ENCODE measurements at places on chromosomes 13 and 19.
A peak's percentile ranks its signal among the peaks of the same experiment; 100 is the strongest.

DNA sequence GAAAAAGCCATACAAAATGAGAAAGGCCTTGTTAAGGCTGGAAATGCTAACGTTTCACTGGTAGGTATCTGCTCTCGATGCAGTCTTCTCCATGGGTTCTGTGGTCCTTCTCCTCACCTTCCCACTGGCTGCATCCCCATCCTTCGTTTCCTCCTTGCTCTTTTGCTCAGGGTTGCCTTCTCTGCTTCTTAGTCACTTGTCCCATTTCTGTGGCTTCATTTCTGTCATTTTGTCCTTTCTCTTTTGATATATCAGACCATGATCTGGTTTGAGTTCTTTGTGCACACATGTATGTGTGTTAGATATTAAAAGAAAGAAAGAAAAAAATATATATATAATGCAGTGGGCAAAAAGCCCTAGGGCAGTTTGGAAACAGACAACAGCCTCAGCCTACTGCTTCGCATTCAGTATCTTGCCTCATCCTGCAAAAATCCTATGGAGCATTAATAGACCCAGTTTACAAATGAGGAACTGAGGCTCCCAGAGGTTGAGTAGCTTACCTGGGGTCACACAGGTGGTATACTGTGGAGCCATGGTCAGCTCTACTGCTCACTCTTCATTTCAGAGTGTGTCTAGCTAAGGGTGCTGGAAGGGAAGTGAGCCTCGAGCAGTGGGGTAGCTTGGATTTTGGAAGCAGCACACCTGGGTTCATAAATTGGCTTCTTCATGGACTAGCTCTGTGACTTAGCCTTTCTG is 57.6 kb upstream of the MEDAG start:
- DNase-seq, result no peak

DNA sequence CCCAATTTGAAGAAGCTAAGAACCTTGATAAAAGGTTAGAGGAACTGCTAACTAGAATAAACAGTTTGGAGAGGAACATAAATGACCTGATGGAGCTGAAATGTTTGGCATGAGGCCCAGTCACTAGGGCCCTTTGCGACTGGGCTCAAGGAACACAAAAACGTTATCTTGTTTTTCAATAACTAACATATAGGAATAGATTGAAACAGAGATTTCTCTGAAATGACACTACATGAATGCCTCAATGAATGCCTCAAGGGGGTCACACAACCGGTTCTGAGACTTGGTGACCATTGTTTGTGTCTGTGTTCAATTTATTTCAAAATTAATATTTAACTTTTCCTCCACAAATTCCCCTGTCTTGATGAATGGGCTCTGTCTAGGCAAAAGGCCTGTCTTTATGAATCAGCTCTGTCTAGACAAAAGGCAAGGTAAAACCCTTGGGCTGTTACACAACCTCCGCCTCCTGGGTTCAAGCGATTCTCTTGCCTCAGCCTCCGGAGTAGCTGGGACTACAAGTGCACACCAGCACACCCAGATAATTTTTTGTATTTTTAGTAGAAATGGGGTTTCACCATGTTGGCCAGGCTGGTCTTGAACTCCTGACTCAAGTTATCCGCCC is 932 bp upstream of the ZNF486 start:
- DNase-seq, result no peak

- DNase-seq, result no peak
Observed at GRCh38 chr13:71303144-71303543, 563.9 kb downstream of the DACH1 start.

- DNase-seq, result no peak
Observed at GRCh38 chr13:49295244-49295643, 47.5 kb downstream of the CDADC1 start.

DNA sequence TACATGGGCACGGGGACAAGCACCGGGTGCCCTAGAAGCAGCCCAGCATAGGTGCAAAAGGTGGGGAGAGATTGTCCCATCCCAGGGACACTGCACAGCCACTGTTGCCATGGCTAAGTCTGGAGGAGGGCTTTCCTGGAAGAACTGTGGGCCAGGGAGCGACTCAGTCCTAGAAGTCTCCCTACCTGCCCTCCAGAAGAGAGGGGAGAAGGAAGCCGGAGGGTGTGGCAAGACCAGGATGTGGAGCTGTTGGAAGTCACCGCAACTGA is 2.3 kb upstream of the FBN3 start:
- DNase-seq, result no peak

DNA sequence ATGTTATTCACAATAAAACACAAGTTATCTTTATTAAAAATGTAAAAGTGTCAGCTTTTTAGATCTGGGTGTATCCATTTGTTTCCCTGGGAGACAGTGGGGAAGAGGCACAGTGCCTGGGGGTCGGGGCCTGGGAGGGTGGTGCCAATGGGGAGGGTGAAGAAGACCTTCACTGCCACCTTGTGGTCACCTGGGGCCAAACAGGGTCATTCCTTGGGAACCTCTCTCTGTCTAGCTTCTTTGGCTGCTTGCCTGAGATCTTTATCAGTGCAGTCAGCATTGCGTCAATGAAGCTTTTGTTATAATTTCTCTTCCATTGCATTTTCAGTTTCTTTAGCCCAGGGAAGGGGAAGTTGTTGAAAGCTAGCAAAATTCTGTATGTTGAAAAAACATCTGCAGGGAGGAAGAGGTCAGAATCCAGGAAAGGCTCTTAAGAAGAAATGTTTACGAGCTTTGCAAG is 39.1 kb downstream of the PCDH8 start:
- peak; percentile 20 for DNase-seq

- no peak for DNase-seq
Observed at GRCh38 chr19:55902080-55902751, 29.9 kb downstream of the NLRP13 start.

DNA sequence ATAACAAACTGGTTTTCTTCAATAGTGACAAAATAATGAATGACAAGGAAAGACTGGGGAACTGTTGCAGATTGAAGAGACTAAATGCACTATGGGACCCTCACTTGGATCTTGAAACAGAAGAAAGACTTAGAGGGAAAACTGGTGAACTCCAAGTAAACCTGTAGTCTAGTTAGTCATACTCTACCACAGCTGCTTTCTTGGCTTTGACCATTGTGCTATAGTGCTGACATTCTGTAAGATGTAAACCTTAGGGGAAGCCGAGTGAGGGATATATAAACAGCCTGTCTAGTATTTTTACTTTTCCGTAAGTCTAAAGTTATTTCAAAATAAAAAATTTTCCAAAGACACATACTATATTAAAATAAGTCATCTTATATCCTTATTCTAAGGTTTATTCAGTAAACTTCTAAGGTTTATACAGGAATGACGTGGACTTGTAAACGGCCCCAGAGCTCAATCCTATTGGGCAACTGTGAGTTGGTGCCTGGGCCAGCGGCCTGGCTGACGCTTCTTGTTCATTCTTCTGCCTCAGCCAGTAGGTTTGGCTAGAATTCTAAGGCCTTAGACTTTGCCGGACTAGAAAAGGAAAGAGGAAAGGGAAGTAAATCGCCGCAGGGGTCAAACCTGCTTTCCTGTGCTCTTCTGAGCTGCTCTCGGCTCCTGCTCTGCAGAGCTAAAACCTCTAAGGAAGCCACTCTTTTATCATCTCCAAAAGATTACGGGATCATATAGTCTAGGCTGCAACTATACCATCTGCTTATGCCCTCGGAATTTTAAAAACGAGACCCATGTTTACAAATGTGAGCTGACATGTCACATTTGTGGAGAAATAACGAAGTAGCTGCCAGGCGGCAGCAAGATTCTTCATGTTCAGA is 33.6 kb upstream of the UBE2L5 start:
- peak; percentile 82 for DNase-seq

- no peak for DNase-seq
Observed at GRCh38 chr13:102028206-102028605, 373.6 kb downstream of the FGF14 start.

- DNase-seq, result peak; percentile 27
Observed at GRCh38 chr19:2636897-2637683, 65.4 kb downstream of the GNG7 start.

DNA sequence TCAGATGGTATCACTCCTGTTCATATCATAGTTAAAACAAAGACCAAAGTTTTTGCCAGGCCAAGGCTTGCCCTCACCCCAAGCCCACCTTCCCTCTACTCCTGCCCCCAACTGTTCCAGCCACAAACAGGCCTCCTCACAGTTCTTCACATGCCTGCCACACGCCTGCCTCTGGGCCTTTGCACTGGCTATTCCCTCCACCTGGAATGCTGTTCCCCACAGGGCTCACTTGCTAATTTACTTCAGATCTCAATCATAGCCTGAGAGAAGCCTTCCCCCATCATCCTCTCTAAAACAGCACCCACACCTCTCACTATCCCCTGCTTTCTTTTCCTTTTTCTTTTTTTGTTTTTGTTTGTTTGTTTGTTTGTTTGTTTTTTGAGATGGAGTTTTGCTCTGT is 4.9 kb upstream of the AXL start:
- no peak for DNase-seq

DNA sequence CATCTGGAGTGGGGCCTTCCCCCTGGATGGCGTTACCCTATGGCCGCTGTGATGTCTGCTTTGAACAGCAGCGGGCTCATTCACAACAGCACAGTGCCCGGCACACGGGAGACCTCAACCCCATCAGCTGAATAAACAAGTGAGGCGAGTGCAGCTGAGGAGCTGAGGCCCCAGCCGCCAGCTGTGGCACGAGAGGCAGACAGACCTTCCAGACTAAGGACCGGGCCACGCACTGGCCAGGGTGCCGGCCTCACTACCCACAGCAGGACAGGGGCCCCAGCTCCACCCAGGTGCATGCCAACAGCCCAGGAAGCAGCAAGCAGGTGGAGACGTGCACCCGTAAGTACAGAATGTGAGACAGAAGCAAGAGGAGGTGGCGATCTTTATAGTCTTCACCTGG is 39.6 kb downstream of the STK24 start:
- DNase-seq, result no peak

DNA sequence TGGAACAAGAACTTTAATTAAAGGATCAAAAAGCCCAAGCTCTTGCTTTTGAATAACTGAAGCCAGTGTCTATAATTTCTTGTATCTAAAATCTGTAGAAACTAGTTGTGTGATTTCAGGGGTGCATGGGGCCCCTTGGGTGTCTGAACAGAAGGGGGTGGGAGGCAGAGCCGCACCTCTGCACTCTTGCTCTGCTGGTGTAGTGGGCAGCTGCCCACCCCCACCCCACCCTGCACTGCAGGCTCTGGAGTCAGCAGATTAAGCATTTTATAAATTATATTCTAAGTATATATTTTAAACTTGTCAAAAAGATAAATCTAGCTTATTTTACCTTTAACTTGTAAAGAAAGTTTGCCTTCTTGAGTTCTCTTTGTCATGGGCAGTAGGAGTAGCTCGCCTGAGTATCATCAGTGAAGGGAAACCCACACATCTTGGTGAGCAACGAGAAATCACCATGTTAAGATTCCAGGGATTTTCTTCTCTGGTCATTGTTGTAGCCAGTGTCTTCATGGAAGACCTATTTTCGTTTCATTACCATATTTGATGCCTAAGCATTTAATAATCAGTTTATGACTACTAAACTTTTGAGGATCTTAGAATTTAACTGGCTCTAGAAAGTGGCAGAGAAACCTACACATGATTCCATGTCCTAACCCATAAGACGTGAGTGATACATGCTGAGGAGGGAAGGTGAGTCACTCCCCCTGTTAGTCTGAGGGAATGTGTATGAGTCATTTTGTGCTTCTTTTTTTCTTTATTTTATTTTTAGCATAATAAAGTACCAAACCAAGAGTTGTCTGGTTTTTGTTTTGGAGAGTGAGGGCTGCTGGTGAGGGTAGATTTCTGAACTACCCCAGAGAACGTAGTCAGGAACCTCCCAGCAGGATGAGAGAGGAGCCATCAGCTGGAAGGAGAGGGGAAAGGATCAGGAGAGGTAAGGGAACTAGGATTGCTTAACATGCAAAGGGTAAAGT is 7.7 kb downstream of the UBE2L5 start:
- DNase-seq, result peak; percentile 85

- DNase-seq, result no peak
Observed at GRCh38 chr19:10701955-10702525, 801 bp downstream of the QTRT1 start.

DNA sequence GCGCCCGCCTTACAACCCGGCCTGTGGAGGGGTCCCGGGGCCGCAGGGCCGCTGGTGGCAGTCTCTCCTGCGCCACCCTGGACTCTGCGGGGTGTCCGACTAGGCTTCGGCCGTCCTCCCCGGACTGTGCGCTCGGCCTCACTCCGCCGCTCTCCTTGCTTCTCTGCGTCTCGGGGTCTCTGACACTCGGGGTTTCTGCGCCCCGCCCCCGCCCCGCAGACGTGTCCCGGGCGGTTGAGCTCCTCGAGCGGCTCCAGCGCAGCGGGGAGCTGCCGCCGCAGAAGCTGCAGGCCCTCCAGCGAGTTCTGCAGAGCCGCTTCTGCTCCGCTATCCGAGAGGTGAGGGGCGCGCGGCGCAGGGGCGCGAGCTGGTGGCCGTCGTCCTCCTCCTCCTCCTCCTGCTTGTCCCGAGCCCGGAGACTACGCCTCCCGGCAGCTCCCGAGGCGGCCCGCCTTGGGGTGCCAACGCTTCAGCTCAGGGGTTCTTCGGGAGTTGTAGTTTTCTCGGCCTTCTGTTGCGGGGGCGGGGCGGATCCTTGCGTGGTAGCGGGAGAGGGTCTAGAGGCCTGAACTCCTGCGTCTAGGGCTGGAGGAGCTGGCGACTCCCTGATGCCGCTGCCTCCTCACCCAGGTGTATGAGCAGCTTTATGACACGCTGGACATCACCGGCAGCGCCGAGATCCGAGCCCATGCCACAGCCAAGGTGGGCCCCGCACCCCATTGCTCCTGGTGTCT is 627 bp downstream of the LIN7B start:
- peak; percentile 58 for DNase-seq

GRCh38 chr13:107119989-107120881 is 552.3 kb upstream of the ARGLU1 start:
- DNase-seq, result no peak

DNA sequence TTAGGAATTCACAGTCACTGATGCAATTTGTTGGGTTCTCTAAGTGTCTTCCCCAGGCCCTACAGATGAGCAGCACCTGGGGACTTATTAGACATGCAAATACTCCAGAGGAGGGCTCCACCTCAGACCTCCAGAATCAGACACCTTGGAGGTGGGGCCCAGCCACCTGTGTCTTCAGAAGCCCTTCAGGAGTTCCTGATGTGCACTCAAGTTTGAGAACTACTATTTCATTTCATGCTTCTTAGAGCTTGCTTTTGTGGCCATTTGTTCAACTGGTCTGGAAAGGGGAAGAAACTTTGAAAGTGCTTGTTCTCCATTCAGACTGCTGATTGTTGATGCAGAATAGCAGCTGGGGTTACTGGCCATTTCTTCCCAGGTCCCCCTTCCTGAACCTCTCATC is 472.0 kb downstream of the COG6 start:
- DNase-seq, result no peak

- peak; percentile 3 for DNase-seq
Observed at GRCh38 chr13:102089177-102089576, 312.7 kb downstream of the FGF14 start.

GRCh38 chr19:41334793-41335192 is 18.9 kb downstream of the TGFB1 start:
- no peak for DNase-seq

- DNase-seq, result peak; percentile 4
Observed at GRCh38 chr19:28027116-28027515, 1185.8 kb downstream of the UQCRFS1 start.

- no peak for DNase-seq
Observed at GRCh38 chr19:18999016-18999758, 34.1 kb downstream of the SUGP2 start.
